ENCODE measurements at places on chromosomes 6 and 20.
A peak's percentile ranks its signal among the peaks of the same experiment; 100 is the strongest.

GRCh38 chr6:72861059-72861458, 239.2 kb downstream of the KCNQ5 start:
- DNase-seq, result no peak

GRCh38 chr20:56411759-56412472, at the start of gene CASS4:
TSS of gene CASS4 (plus strand) at chr20:56412260. CDS start at chr20:56412459, 199 bp downstream.
- DNase-seq, result no peak

- DNase-seq, result no peak
Observed at GRCh38 chr6:100228437-100228833, 234.4 kb upstream of the MCHR2 start.

DNA sequence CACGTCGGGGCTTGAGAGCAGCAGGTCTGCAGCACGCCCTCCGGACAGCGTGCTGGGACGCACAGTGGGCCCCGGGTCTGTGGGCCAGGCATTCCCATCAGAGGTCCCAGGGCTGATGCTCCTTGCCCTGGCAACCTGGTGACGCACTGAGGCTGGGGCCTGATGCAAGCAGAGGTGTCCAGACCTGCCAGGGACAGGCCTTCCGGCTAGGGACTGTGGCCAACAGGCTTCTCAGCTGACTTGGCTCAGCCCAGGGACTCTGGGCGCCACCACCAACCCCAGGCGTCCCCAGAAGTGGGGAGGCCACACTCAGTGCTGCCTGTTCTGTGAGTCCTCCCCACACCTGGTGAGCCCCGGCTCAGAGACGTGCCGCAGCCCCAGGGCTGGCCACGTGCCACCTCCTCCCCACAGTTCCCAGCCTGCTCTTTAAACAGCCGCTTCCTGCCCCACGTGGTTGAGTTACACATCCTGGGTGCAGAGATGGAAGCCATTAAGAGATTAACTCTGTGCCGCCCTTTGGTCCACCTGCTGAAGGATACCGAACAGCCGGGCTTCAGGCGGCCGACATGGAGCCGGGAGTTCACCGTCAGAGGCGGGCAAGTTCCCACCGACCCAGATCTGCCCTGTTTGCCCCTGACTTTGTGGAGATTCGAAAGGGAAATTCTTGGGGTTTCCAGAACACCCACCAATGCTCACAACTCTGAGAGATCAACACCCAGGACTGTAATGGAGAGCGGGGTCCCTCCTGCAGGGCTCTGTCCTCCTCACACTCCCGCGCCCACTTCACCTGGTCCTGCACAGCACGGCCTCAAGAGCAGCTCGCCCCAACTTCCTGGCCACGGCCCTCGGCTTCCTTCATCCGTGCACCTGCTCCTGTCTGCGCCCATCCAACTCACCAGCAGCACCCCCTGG, 37.6 kb upstream of the ZBP1 start:
- peak; percentile 14 for DNase-seq

- no peak for DNase-seq
Observed at GRCh38 chr20:58829531-58829941, 21.2 kb downstream of the GNAS-AS1 start.

DNA sequence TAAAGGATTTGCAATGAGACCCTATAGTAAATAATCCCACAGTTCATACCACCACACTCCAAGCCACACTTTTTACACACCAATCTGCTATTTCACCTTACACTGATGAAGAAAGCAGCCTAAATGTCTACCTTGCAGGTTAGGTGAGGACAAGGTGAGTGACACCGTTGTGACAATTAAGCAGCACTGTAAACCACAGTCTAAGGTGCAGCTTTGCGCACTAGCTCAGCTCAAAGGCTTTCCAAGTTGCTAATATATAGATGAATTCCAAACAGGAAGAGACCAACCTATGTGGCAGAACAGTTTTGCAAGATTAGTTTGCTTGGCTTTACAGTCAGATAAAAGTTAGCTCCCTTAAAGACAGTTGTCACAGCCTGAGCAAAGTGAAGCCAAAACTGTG, 429.5 kb upstream of the MARCKS start:
- no peak for DNase-seq

DNA sequence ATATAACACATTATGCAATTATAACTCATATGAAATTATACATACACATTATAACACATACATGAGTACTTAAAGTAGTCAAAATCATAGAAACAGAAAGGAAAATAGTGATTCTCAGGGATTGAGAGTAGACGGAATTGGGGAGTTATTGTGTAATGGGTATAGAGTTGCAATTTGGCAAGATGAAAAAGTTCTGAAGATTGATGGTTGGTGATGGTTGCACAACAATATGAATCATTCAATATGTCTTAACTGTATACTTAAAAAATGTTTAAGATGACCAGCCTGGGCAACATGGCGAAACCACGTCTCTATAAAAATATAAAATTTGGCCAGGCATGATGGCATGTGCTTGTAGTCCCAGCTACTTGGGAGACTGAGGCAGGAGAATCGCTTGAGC, 372.7 kb downstream of the CDKAL1 start:
- DNase-seq, result no peak

DNA sequence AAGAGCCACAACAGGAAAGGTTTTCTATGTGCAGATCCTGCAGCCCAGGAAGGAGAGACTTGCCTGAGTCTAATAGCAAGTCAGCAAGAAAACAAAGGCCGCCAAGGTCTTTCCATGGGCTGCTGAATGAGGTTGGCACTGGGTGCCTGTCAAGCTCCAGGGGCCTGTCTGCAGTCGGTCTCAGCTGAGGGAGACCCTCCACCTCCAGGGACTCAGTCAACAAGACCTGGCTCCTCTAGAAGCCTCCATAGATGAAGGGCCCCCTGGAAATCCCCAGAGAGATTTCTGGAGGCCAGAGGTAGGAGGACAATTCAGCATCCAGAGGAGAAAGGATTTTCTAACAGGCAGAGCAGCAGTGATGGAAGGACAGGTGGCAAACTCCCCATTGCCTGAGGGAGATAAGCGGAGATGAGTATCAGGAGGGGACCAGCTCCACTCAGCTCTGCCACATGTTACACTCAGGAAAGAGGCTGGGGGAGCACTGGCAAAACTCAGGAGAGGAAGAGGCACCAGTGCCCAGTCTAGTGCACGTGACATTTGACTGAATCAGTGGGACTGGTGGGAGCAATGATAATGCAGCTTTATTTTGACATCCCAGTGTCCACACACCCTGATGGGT, 33.5 kb upstream of the FKBP1A start:
- DNase-seq, result no peak

- no peak for DNase-seq
Observed at GRCh38 chr6:169224185-169224695, 29.4 kb downstream of the THBS2 start.

Measured in D721Med (cell line).